SK-N-DZ (cell line): ENCODE measurements at places on chromosomes 2 and 18.
A peak's percentile ranks its signal among the peaks of the same experiment; 100 is the strongest.

DNA sequence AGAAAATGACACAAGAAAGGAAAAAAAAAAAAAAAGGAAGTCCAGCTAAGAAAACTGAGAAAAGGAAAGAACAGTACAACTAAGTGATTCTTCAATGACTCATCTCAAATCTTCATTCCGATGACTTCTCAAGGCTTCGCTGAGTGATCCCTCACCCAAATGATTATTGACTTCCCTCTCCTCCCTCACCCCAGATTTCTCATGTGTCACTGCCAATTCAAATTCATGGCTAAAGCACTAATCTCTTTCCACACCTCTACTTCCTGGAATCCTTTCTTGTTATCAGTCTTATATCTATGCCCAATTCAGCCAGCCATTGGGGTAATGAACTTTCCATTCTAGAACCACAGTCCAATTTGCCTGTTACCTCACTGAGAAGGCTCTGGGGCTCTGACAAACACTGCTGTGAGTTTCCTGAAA lies 7.2 kb upstream of the ABCB11 start:
- DNase-seq, result no peak

GRCh38 chr18:14949800-14950664 lies 202.1 kb downstream of the ANKRD30B start:
- DNase-seq, result no peak

DNA sequence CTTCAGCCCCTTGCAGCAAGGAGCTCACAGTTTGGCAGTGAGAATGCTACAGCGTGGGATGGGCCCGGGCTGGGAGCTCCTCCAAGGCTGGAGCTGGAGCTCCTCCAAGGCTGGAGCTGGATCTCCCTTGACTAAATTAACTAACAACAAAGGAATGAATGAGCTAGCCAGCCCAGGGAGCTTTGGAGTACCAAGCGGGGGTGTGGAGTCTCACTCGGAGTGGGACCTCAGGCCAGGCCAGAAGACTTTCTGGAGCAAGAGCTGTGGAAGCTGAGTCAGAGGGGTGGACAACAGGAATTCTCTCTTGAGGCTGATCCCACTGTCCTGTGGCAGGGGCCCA lies 244.7 kb upstream of the HS6ST1 start:
- no peak for DNase-seq

- DNase-seq, result no peak
Measured at GRCh38 chr2:160315337-160315736, 115.3 kb upstream of the ITGB6 start.

DNA sequence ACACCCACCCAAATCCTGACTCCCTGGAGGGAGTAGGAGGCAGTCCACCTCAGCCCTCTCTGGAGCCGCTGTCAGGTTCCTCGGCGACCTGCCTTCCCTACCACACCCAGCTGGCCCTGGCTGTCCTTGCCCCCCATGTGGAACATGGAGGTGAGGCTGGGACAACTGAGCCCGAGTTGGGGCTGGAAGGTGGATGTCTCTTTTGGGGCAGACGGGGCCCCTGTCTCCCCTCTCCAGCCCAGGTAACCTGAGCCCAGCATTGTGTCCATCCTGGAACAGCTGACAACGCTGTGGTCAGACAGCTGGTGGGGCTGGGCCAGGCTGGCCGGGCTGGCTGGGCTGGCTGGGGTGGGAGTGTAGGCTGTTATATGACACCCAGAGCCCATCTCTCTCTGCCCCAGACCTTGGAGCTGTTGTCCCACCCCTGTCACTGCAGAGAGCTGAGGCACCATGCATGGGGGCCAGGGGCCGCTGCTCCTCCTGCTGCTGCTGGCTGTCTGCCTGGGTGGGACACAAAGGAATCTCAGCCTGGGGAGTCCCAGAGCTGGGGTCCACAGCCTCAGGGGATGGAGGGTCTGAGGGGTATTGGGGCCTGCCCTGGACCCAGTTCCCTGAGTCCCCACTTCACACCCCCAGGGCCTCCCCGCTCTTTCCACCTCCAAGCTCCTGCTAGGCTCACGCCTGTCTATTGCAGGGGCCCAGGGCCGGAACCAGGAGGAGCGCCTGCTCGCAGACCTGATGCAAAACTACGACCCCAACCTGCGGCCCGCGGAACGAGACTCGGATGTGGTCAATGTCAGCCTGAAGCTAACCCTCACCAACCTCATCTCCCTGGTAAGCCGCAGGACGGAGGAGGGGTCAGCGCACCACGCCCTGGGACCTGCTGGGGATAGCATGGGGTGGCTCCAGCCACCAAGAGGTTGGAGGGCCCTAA lies at the start of gene CHRNG:
Gene CHRNG, plus strand, starts transcription at position 395 of the 934 bp plus-strand sequence. Its CDS starts 56 bp downstream, at position 451.
- DNase-seq, result peak; percentile 46

- no peak for DNase-seq
Measured at GRCh38 chr18:11021477-11021876, 127.9 kb downstream of the PIEZO2 start.

GRCh38 chr2:175251425-175252041 lies 70.0 kb upstream of the ATP5MC3 start:
- peak; percentile 28 for DNase-seq

DNA sequence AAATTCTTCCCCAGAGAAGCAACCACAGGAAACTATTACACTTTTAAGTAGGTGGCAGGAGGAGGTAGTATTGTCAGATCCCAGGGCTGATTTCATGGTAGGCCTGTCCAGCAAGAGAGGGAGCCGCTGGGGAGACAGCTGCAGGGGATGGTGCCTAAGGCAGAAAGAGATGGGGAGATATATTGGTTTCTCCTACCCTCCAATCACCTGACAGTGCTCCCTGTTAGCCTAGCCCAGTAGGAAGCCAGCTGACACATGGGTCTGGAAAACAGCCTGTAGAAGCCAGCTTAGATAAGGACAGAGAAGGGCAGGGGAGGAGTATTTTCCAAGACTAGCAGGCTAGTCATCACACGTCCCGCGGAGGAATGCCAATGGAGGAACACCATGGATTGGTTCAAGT lies 8.2 kb upstream of the SPOPL start:
- DNase-seq, result peak; percentile 58

DNA sequence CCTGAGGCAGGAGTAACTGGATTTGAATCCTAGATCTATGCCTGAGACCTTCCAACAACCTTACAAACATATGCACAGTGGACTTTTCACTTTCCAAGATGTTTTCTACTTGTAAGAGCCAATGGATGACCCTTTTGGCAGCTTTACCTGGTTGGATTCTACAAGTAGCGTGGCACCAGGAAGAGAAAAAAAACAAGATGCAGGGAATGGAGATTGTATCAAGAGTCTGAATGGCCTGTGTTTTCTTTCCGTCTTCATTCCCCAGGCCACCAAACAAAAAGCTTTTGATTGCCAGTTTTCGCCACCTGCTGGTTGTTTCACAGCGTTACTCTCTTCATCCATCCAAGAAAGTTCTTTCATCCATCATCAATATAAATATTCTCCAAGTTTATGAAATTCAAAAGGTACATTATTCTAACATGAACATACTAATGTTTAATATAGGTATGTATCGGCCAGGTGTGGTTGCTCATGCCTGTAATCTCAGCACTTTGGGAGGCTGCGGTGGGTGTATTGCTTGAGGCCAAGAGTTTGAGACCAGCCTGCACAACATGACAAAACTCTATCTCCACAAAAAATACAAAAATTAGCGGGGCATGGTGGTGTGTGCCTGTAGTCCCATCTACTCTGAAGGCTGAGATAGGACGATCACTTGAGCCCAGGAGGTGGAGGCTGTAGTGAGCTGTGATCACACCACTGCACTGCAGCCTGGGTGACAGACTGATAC lies 3.5 kb upstream of the BCL2 start:
- peak; percentile 78 for DNase-seq

- no peak for DNase-seq
Measured at GRCh38 chr2:223967981-223968380, 10.7 kb downstream of the MRPL44 start.

- DNase-seq, result peak; percentile 65
Measured at GRCh38 chr2:7053650-7054265, 136.5 kb downstream of the RNF144A start.

DNA sequence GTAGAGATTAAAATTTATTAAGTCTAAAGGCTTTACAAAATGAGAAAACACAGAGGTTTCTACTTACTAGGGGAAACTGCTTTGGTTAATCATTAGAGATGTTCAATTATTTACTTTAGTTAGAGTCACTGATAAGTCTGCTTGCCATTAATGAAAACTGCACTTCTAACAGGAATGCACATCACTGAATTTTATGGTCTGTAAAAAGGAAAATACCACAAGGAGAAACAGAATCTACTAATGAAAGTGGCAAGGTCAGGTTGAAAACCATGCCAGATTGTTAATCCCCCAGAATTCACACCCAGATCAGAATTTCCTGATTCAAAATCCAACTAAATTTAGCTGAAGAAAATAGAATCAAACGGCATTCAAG lies 90.5 kb upstream of the GRB14 start:
- DNase-seq, result no peak

DNA sequence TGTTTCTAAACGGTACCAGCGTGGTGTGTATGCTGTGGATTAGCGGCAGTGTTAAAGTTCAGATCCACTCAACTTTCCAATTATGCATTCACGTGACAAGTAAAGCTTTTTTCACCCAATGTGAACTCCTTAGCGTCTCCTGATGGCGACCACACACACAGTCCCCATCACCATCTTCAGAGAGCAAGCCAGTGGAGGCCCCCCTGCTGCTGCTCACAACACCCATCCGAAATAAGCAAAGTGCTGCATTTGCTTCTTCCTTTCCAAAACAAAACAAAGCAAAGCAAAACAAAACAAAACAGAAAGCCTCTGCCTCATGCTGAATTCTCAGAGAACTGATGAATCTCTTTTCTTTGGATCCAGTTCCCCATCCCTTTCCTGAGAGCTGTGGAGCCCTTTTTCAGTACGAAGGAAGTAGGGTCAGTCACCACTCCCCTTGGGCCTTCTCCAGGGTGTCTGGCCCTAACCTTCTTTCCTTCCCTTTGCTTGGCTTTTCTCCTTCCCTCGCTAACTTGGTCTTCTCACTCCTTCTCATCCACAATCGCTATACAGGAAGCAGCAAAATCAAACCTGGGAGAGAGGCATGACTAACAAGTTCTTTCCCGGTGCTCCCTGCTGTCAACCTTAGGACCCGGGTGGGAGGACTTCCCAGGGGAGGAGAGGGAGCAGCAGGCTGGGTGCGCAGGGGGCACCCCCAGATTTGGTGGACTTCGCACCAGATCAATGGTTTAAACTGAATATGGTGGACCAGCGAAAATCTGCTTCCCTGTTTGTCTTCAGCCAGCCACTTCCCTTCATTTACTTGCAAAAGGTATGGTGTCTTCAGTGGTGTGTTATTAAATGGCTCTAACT lies 56.0 kb downstream of the NRP2 start:
- DNase-seq, result no peak

- DNase-seq, result no peak
Measured at GRCh38 chr2:162198239-162198638, 45.0 kb downstream of the FAP start.

GRCh38 chr2:39334529-39334928 lies 90.8 kb upstream of the CDKL4 start:
- no peak for DNase-seq

- no peak for DNase-seq
Measured at GRCh38 chr2:7209757-7210555, 292.7 kb downstream of the RNF144A start.
